ENCODE measurements at places on chromosomes 2 and 18.

- no peak for DNase-seq
Observed at GRCh38 chr2:229313591-229313990, 42.5 kb upstream of the PID1 start.

- no peak for DNase-seq
Observed at GRCh38 chr2:211986313-211986712, 552.3 kb downstream of the ERBB4 start.

DNA sequence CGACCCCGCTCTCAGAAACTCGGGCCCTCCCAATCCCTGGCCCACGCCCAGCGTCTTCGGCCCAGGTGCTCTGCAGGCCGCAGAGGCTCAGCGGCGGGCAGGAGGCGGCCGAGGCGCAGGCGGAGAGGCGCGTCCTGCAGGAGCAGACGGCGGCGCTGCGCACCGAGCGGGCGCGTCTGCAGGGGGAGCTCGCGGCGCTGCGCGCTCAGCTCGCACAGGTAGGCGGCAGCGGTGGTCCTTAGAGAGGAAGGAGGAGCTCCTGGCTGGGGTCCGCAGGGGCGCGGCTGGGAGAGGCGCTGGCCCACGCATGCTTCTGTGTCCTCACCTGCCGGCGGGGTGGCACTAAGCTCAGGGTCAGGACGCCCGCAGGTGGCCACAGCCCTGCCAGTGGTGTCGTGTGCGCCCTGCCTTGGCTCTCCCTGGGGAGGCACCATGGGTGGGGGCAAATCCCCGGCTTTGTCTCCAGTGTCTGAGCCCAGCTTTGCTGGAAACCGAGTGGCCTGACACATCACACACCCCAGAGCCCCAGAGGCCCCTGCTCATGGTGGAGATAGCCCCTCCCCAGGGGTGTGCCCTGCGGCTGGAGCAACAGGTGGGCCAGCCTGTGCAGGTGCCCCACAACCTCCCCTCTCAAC lies 14.9 kb upstream of the SNED1 start:
- DNase-seq, result peak; percentile 24

DNA sequence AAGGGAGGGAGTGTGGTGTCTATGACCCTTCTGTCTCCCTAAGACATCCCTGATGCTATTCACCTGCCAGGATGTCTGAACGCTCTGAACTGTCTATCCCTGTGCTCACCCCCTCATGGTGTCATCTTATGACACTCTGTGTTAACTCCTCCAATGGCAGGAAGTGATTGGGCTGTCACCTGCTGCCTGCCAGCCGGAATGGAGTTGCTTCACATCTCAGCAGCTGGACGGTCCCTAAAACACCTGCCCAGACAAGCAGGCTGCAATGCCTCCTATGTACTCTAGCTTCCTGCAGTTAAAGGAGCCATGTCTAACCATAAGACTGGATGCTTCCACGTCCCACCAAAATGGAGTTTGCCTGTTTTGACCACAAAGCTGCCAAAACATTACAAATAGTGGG lies 99.9 kb downstream of the CPO start:
- DNase-seq, result no peak

GRCh38 chr2:7745369-7745768 lies 828.2 kb downstream of the RNF144A start:
- no peak for DNase-seq

GRCh38 chr18:67467188-67467587 lies 49.3 kb downstream of the DSEL start:
- DNase-seq, result no peak

DNA sequence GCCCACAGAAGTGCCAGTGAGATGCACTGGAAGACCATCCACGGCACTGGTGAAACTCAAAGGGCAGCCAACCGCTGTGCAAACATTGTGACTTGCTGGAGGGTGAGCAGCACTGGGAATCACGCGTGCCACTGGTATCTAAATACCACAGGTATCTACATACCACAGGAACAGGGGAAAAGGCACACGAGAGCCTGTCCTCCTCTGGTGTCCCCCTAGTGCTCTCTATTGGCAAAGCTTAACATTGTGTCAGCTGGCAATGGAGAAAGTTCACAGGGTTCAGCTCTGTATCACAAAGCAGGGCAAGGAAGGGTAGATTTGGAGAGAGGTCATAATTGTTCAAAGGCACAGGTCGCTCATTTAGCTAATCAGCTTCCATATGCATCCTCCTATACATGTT lies 12.6 kb upstream of the SEC11C start:
- DNase-seq, result no peak

GRCh38 chr2:77834360-77835002 lies 312.3 kb upstream of the LRRTM4 start:
- no peak for DNase-seq

DNA sequence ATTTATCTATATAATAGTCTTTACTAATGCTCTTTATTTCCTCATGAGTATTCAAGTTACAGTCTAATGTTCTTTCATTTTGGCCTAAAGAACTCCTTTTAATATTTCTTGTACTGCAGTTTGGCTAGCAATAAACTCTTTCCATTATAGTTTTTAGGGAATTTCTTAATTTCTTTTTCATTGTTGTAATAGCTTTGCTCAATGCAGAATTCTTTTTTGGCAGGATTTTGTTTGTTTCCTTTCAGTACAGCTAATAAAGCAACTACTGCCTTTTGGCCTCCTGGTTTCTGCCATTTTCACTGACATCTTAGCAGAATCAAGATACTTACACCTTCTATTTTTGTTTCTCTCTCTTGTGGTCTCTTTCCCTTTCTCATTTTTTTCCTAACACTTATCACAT lies 390.4 kb upstream of the RGPD4 start:
- DNase-seq, result no peak

- no peak for DNase-seq
Observed at GRCh38 chr2:42793334-42794270, 1.2 kb upstream of the HAAO start.

DNA sequence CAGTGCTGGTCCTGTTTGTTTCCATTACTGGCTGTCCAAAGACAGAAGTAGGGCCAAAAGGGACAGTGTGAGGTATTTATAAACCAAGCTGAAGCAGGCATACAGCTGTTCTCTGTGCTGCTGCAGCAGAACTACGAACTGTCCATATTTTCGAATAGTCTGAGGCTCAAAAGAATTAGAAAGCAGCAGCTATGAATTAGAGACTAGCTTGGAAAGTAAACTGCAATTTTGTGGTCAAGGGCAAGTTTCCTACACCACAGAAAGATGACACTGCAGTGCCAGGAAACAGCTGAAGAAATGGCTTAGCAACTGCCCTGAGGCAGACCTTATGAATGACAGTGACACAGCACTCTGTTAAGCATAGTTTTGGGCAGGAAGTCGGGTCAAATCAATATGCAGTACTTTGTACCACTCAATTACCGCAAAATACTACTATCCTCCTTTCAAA lies 125.3 kb downstream of the TMEM131 start:
- no peak for DNase-seq

- no peak for DNase-seq
Observed at GRCh38 chr2:26521054-26521912, 43.4 kb upstream of the OTOF start.

DNA sequence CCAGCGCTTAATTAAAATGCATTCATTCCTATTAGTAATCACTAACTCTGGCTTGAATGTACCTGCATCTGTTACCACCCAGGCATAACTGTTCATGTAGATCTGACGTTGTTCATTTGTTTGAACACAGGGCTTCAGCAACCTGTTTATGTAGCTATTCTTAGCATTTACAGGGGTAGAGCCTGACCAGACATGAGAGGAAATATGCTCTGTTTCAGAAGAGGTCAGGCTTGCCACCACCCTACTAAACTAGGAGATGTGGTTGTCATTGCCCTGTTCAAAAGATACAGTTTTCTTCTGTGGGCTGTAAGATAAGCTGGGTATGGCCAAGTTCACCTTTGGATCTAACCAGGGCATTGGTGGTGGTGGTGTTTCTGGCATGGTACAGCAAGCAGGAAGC lies 8.8 kb downstream of the MGAT5 start:
- no peak for DNase-seq

DNA sequence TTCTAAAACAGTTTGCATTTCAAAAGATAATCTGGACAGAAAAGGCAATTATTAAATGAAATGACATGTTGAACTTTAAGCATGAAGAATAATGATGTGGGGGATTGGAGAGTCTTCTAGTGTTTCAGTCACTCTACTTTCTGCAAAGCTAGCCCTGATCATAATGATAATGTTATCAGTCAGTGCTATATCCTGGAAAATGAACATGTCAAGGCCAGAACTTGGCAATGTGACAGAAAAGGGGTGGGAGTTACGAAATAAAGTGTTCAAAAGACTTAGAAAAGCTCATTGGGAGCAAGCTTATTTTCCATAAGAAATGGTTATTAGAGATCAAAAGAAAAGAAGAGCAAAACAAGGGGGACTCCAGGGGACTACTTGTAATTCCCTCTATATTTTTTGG lies 288.5 kb upstream of the SLC8A1 start:
- no peak for DNase-seq

GRCh38 chr2:190405070-190405469 lies 3.1 kb upstream of the MFSD6 start:
- DNase-seq, result no peak

GRCh38 chr2:193695367-193695766 lies 1500.6 kb upstream of the TMEFF2 start:
- no peak for DNase-seq

DNA sequence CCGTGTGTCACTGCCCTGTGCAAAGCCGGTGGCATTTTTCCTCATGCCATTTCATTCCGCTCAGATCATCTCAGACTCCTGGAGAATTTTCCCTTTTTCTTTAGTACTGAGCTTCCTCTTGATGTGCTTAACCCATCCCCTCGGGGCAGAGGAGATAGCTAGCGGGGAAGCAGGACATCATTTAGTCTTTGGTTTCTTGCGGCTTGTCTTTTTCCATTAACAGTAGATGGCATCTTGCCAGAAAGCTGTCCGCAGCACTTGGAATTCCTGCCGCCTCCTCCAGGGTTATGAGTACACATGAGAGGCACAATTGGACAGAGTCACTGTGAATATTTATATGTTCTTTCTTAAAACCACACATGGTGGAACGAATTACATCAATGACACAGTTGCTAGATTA lies 226.6 kb downstream of the ALPK2 start:
- no peak for DNase-seq

DNA sequence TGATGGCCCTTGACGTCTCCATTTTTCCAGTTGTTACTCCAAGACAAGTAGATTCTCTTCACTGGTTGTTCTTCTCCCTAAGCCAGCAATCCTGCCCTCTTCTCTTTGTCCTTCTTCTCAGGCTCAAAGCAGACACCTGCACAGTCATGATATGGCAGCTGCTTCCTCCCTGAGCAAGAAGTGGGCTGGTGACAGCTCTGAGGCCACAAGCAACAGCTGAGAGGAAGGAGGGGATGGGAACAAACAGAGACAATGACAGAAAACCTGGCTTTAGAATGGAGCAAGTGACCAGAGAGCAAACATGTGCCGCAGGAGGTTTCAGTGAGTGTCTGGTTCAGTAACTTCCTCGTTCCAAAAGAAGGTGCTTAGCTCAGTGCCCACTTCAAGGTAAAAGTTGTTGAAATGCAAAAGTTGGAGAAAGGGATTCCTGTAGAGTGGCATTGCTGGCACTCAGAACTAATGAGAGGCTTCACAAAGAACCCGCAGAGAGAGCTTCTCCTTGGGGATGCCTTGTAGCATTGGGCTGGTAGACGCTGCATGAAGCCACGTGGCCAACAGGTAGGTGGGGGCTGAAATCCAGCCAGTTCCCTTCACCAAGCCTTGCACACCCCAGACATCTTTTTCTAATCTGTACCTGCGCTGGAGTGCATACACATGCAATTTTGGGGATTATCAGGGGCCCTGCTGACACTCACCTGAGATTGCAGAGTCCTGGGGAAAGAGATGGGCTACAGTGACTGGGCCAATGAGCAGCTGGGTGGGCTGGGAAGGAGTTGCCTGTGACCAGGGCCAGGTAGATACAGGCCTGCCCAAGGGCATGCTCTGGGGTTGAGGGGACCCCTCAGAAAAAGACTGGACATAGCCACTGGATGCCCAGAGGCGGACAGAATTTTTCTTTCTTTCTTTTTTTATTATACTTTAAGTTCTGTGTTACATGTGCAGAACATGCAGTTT lies 153.3 kb upstream of the RAB12 start:
- no peak for DNase-seq

- DNase-seq, result peak; percentile 74
Observed at GRCh38 chr2:25672494-25673299, 680 bp downstream of the DTNB start.

- no peak for DNase-seq
Observed at GRCh38 chr2:140596447-140596846, 1534.4 kb downstream of the LRP1B start.

DNA sequence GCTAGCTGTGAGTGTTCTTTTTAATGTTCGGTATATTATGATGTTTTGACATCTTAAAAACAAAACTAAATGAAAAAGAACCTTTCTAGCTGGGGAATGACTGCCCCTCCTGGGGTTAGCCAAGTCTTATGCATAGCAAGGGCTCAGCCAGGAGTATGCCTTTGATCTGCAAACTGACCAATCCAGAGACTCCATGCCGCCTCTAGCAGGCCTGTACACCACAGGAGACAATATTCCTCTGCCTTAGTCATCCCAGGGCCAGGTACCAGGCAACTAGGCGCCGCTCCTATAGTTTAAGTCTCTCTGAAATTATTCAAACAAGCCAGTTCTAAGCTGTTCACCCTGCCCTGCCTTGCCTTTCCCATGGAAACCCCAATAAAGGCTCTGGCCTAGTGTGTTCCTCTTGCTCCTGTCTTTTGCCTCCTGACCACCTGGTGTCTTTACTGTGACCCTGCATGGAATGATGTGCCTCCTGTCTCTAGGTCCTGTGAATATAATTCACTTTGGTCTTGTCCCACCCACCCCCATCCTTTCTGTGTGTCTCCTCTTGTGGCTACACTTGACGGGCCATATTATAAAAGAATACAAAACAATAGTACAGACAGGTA lies 52.0 kb upstream of the CHN1 start:
- DNase-seq, result no peak

GRCh38 chr2:45210462-45211195 lies 201.4 kb upstream of the SIX2 start:
- DNase-seq, result no peak

GRCh38 chr2:101981504-101981903 lies 10.3 kb upstream of the IL1R2 start:
- DNase-seq, result no peak

DNA sequence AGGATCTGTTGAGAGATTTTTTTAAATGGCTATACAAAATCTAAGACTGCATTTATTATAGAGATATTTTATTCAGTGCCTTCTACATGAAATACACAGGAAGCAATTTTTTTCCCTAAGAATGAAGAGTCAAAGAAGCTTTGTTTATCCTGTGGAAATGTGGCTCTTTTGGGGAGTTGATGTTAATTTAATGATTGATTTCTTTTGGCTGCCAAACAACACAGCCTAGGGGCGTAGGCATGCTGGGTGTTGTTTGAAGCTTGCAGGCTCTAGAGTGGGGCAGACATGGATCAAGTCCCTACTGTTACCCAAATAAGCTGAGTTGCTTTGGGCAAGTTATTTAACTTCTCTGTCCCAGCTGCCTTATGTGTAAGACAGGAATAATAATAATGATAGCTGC lies 21.1 kb upstream of the PLEK start:
- no peak for DNase-seq

Data from stimulated activated CD4-positive, alpha-beta T cell treated with anti-CD3 and anti-CD28 coated beads, Interleukin-4, amount 100 ng/mL, for 1 hour (primary cell).